Activated CD4-positive, alpha-beta memory T cell treated with anti-CD3 and anti-CD28 coated beads for 36 hours (primary cell): ENCODE measurements at places on chromosomes 1 and 21.

GRCh38 chr1:15322648-15323350 lies 75.8 kb downstream of the FHAD1 start:
- no peak for DNase-seq

- no peak for DNase-seq
These were observed 102.7 kb downstream of the LMX1A start for GRCh38 chr1:165253818-165254254.

GRCh38 chr1:156583821-156584622 lies 4.5 kb downstream of the TTC24 start:
- peak; percentile 79 for DNase-seq

GRCh38 chr1:25746299-25747045 lies 53.5 kb upstream of the SELENON start:
- DNase-seq, result no peak

GRCh38 chr1:57202241-57202640 lies 221.6 kb downstream of the DAB1 start:
- no peak for DNase-seq
